NB4 (cell line): ENCODE measurements at places on chromosomes 13 and 19.

DNA sequence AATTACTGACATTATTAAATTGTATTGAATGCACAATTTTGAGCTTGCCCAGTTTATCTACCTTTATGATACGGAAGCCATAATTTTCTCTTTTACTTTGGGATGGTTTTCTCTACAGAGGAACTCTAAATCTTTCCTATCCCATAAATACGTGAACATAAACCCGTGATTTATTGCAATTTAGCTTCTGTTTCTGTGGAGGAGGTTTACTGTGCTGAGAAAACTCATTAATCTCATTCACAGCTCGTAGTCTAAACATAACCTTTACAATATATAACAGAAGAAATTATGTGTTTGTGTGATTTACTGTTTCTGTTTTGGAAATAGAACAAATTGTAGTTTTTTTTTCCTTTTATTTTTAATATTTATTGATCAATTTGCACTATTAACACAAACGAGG lies 207.1 kb upstream of the PCDH9 start:
- no peak for DNase-seq

DNA sequence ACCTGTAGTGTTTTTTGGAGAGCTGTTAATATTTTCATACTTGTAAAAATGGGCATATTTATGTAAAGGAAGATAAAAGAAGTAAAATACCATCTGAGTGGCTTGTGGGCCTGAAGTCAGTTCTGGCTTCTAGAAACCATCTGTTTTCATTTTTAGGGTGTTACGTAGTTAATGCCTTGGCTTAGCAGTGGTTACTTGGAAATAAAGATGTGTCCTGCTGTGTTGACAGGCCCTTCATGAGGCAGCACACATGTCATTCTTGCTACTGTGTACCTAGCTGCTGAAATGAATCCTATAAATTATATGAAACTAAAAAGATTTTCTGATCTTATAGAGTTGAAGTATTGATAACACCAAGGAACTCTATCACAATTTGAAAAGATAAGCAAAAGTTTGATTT lies 16.0 kb downstream of the ILF3 start:
- DNase-seq: no peak

- peak; percentile 84 for DNase-seq
Measured at GRCh38 chr19:8209462-8210378, 550 bp downstream of the CERS4 start.

GRCh38 chr13:26864576-26864975 lies 104.0 kb upstream of the GPR12 start:
- DNase-seq: no peak

- DNase-seq: no peak
Measured at GRCh38 chr13:66359910-66360552, 870.1 kb downstream of the PCDH9 start.

- DNase-seq: no peak
Measured at GRCh38 chr19:45664575-45664974, 3.4 kb upstream of the GIPR start.

DNA sequence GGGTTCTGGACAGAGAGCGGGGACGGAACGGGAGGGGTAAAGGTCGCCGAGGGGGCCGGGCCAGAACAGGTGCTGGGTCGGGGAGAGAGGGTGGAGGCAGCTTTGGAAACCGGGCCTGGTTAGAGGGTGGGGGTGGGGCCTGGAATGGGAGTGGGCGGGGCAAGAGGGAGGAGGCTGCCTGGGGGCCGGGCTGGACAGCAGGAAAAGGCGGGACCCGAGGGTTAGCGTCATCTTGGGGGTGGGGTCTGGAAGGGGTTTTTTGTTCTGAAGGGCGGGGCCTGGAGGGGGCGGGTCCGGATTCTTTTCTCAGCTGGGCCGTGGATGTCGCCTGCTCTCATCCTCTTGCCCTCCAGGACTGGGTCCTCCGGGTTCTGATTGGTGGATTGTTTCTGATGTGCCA lies 4.3 kb upstream of the ZNF813 start:
- DNase-seq: no peak

DNA sequence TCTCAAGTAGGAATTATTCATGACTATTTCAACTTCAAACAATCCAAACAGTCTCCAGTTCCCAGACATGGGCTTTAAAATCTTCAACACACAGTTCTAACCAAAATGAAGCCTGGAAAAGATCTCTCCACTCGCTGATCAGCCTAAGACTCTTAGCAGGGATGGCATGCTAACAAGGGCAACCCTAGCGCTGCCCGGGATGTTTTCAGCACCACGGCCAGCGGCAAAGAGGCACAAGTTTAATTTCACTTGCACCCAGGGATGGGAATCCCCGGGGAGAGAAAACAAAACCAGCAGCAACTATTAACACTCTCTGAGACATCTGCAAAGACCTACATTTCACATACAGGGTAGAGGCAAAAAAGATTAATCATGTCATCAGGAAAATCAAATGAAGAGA lies 43.0 kb downstream of the CACNA1A start:
- DNase-seq: peak; percentile 51

DNA sequence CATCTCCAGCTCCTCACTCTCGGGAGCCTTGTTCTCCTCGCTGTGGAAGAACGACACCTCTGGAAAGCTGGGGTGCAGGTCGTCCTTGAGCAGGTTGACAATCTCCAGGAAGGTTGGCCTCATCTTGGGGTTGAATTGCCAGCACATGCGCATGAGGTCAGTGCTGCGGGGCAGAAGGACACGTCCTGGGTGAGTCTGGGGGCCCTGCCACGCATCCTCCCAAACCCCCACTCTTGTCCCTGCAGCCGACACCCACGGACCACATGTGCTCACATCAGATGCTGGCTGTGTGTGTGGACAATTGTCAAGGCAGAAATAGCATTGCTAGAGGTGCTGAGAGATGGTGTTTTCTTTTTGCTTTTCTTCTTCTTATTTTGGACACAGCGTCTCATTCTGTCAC lies 47.7 kb downstream of the ZNF557 start:
- no peak for DNase-seq

- no peak for DNase-seq
Measured at GRCh38 chr19:7597689-7598088, 2.0 kb downstream of the CAMSAP3 start.

- no peak for DNase-seq
Measured at GRCh38 chr13:73532987-73533510, 474.2 kb downstream of the KLF5 start.

- no peak for DNase-seq
Measured at GRCh38 chr19:30434797-30435594, 62.8 kb downstream of the ZNF536 start.

GRCh38 chr13:109900320-109900719 lies 113.9 kb upstream of the IRS2 start:
- DNase-seq: no peak

DNA sequence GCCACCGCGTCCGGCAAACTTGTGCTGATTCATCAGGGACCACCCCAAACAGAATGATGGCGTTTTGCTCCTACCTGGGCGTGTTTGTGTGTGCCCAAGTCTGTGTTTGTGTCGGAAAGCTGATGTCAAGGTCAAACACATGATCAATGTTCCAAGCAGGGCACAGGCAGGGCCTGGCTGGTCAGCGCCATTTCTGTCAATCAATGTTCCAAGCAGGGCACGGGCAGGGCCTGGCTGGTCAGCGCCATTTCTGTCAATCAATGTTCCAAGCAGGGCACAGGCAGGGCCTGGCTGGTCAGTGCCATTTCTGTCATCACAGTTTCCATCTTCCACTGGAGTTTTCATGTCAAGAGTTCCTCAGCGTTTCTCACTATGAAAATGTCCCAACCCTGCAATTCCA lies 14.9 kb upstream of the GRTP1 start:
- no peak for DNase-seq

DNA sequence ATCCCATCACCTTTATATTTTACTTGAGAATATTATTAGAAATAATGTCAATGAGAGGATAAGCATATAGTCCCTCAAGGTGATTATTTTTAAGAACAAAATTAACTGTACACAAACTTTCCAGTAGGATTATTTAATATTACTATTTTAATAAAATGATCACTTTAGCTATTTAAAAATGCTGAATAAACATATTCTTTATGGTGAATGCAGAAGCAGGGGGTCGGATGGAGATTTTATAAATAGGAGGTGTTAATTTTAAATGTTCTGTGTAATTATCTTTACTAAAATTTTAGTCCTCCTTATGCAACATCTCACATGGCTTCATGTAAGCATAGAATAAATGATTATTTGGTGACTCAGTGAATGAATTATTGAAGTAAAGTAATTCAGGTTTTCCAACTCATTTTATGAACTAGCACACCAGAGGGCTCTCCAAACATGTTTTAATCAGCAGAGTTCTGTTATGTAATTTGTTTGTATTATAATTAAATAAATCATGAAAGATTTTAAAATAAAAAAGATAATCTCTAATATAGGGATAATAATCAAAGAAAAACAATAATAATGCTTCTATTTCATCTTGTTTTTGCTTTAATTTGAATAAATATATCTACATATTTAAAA lies 1635.2 kb downstream of the EFNB2 start:
- no peak for DNase-seq
